ENCODE measurements at places on chromosomes 16 and 17. TPM values are rescaled to one million over a fixed set of nuclear protein-coding genes. Genes with fewer than 3 reads are reported as not detected.

The G6PC3 gene
- 67.2 TPM for total RNA-seq

The TEKT1 gene
- not detected for total RNA-seq

The CDH1 gene
- not detected for total RNA-seq

The PRPSAP2 gene
- total RNA-seq, result 33.4 TPM

DNA sequence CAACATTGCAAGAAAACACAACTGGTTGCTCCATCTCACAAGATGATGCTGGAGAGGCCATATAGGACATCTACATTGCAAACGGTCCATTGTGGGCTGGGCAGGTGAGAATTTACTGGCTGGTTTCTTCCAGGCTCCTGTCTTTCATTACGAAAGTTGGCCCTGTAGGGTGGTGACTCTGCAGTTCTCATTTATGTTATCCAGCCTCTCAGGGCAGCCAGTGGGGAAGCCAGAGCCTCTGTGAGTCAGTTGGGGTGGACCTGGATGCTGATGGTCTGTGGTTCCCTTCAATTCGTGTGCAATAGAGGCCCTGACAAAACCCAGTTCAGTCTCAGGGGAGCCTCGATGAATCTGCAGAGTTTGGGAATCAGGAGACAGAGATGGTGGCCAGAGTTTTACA lies 341.0 kb upstream of the CCL2 start:
- DNase-seq, result no peak

GRCh38 chr16:82660075-82660645 lies 33.4 kb downstream of the CDH13 start:
- DNase-seq, result peak; percentile 97

GRCh38 chr17:68646626-68647526 lies 45.7 kb upstream of the FAM20A start:
- DNase-seq, result no peak

DNA sequence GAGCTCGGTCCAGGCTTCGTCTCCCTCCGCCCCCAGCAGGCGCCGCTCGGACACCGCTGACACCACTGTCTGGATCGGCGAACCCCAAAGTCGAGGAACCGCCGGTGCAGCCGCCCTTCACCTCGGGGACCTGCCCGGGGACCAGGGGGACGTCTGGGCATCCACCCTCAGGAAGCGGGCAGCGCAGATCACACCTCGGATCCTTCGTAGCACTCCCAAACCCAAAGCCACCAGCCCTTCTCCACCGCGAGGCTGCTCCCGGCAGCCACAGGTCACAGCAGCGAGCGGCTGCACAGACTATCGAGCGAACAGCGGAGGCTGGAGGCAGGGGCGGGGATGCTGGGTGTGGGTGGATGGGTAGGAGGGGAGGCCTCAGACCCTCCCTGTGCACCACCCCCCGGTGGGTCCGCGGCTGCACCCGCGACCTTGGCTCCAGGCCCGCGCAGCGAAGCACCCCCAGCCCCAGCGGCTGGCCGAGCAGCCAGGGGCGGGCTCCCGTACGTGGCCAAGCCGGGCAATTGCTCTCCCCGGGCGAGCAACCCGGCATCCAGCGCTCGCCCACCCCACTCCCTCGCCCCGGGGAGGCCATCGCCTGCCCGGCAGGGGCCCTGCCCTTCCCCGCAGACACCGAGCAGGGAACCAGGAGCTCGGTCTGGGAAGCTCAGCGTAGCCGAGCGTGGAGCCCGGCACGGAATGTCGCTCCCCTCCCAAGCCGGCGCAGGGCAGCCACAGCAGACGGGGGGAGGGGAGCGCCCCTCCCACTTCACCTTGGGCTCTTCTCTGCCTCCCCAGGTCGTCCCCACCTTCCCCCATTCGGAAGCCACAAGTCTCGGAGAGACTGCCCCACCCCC lies 1.0 kb downstream of the SDK2 start:
- DNase-seq, result no peak

- no peak for DNase-seq
Observed at GRCh38 chr17:42967925-42968324, 3.7 kb upstream of the AARSD1 start.

DNA sequence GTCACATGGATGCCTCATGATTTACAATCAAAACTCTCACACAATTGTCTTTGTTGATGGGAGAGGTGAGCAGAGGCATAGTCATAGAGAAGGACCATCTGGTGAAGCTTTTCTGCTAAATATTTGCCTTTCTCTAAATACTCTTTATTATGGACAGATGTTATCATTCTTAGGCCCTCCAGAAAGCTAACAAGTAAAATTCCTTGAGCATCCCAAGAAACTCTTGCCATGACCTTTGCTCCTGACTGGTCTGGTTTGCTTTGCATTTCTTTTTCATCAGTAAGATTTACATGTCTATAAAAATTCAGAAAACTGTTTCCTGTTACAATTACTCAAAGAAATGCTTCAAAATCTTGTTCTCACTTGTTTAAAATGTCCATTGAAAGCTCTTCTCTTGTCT lies 1336.6 kb upstream of the CDH8 start:
- no peak for DNase-seq

GRCh38 chr16:3094289-3095027 lies 4.6 kb downstream of the ZSCAN10 start:
- DNase-seq, result peak; percentile 50

DNA sequence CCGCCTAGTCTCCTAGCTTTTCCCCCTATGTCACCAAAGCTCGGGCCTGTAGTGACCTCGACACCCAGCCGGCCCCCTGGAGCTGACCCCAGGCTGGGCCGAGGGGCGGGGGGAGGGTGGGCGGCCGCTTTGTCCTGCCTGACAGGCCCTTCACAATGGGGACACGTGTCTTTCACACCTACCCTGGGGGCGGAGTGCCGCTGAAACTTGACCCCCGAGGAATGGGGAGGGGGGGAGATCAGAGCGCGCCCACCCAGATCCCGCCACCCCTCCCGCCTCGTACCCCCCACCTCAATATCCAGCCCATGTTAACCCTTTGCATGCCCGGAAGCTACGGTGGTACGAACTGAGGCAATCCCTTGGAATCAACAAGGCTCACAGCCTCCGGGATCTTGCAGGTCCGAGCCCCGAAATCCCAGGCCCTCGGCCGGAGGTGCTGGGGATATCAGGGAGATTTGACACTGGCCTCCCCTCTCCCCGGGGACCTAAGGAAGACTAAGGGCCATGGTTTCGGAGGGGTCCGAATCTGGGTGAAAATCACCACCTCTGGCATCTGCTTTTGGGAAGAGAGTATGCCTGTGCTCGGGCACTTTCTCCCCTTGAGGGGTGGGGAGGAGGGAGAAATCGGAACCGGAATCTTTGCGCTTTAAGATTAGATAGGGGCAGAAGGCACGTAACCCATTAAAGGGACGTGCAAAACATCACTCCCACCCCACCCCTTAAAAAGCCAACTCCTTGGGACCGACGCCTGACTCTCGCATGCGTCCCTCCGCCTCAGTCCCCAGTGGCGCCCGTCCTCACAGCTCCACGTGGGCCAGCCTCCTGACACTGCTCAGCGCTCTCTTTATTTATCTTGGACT lies 2.6 kb downstream of the NOG start:
- DNase-seq, result peak; percentile 84

GRCh38 chr17:32253117-32253611 lies 12.5 kb upstream of the RHBDL3 start:
- DNase-seq, result peak; percentile 61

DNA sequence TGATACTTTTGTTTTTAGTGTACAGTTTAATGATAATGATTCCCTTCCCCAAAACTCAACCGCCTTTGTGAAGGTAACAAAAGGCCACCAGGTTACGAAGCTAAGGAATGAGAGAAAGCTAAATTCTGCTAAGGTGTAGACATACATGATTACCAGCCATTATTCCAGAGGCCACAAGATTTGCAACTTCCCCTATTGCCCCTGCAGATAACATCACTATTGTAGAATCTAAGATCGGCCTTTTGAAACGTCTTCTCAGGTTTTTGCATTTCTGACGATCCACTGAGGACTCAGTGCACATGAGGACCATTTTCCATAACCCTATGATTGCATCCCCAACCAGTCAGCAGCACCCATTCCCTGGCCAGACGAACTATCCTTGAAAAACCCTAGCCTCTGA lies 33.9 kb upstream of the SNN start:
- no peak for DNase-seq

Measured in LHCN-M2 (cell line).